ENCODE measurements at places on chromosomes 3 and 15.

DNA sequence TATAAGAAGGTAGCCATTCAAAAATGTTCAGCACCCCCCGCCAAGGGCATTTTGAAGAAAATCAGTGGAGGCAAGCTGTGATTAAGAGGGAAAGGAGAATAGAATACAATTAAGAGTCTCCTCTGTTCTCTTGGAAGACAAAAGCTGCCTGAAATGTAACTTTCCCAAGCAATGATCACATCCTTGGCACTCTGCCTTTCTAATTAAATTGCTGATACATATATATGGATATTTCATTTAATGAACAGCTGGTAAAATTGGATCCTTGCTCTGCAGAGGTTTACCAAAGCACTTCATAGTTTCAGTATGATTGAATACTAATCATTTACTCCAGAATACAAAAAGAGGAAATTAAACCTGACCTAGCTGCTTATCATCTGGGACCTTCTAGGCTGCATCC is 10.4 kb downstream of the COL6A6 start:
- peak; percentile 55 for DNase-seq

GRCh38 chr15:48802257-48802656 is 8.6 kb downstream of the CEP152 start:
- DNase-seq: no peak

GRCh38 chr3:167858865-167859264 is 123.3 kb downstream of the SERPINI1 start:
- no peak for DNase-seq

- no peak for DNase-seq
Observed at GRCh38 chr3:7651274-7651673, 790.4 kb downstream of the GRM7 start.

GRCh38 chr15:38374556-38374955 is 79.4 kb upstream of the FAM98B start:
- peak; percentile 83 for DNase-seq

All from muscle of back (tissue), 13 donors.